ENCODE measurements at places on chromosomes 12 and 14.

- no peak for DNase-seq
Measured at GRCh38 chr12:131120831-131121271, 167.1 kb downstream of the ADGRD1 start.

- peak; percentile 56 for DNase-seq
Measured at GRCh38 chr12:22447223-22447622, 97.1 kb downstream of the C2CD5 start.

DNA sequence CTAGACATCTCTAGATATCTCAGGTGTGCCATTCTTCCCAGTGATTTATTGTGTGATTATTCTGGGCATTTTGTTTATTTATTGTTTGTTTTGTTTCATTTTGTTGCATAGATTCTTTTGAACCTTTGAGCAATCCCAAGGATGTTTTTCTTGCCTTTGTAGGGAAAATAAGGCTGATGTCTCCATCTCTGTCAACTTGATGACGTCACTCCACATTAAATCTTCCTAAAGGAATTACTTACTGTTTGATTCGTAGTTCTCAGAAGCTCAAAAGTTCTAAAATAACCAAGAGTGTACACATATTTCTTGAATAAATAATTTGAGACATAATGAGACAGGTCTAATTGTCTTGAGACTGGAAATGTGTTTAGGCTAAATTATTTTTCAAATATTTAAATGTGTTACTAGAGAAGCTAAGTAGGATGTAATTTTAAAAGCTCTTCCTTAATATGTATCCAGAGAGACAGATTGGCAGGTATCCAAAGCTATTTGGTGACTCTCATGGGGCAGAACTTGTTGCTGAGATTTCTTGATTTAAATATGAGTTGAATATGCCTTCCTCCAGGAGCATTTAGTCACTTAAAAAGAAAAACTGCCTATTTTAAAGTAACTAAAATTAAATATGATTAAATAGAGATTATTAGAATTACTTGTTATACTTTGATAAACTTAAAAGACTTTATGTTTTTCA, 128.7 kb downstream of the CNTN1 start:
- no peak for DNase-seq

- peak; percentile 92 for DNase-seq
Measured at GRCh38 chr12:1217191-1217949, 226.3 kb downstream of the ERC1 start.

DNA sequence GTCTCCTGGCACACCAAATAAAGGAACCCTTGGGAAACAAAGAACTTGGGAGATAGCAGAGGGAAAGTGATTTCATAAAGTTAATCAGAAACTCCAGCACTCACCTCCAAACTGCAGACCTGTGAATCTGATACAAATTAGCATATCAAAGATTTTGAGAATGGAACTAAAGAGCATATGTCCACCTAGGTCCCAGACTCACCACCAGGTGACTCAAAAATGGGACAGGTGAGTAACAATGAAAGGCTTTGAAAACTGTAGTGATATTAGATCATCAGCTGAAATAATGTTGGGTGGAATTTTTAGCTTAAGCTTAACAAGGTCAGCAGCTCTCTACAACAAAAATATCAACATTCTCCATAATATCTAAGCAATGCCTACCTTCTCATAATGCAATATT, 214.8 kb downstream of the RERGL start:
- no peak for DNase-seq

Measured in fibroblast of lung (primary cell).